GM10248 (cell line): ENCODE measurements at places on chromosomes 4 and X.

GRCh38 chr4:174870311-174870710 is 41.3 kb upstream of the GLRA3 start:
- no peak for DNase-seq

GRCh38 chrX:71184803-71185495 is 38.1 kb upstream of the GJB1 start:
- no peak for DNase-seq

DNA sequence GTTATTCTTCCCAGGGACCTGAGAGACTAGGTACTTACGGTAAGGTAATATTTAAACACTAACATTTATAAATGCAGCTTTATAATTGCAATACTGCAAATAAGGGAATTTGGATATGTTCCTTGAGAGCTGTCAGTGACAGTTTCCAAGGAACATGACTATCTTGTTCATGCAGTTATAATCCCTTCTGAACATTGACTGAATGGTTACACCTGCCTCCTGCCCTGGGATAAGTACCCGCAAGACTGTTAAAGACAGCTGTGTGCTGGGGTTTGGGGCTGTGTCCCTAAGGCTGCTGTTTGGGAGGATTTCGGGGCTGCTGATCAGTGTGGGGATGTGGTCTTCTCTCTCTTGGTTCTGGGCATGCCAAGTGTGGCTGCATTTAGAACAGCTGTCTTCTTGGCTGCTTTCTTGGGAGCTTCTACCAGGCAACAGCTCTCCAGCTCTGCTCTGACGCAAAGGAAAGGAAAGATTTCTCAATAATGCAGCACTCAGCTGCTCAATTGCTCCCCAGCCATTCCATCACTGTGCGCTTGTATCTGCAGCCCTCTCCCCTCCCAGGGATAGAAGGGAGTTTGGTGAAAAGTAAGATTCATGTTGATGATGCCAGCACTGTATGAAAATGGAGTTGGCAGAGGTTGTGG is 298.8 kb upstream of the TAPT1 start:
- DNase-seq = no peak

GRCh38 chr4:121720109-121720508 is 23.3 kb upstream of the ANXA5 start:
- no peak for DNase-seq

DNA sequence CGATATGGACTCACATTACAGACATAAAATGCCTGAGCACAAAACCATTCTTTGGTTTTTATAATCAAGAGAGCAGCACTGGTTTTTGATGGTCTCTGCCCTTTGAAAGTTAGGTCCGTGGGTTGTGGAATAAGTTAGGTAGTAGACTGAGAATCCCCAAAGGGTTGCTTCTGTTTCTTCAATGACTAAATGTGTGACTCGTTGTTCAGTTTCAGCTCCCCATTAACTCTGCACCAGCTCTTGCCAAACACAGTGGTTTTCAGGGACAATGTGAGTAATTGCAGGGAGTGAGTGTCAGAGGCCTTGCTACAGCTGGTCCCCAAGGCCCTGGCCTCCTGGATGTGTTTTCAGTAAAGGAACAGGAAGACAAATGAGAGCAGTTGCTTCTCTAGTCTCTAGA is 24.8 kb downstream of the SMIM20 start:
- peak; percentile 65 for DNase-seq

GRCh38 chr4:176453079-176453478 is 133.3 kb downstream of the SPCS3 start:
- DNase-seq = no peak

- no peak for DNase-seq
Observed at GRCh38 chr4:52091801-52092200, 40.7 kb downstream of the SPATA18 start.

DNA sequence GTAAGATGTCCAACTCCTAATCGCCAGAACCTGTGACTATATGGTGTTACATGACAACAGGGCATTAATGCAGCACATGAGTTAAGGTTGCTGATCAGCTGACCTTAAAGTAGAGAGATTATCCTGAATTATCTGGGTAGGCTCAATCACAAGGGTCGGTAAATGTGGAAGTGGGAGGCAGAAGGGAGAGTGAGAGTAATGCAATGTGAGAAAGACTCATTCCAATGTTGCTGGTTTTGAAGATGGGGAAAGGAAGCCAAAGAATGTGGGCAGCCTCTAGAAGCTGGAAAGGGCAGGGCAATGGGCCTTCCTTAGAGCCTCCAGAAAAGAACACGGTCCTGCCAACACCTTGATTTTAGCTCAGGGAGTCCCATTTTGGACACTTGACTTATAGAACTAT is 67.4 kb downstream of the STX18 start:
- DNase-seq = no peak

DNA sequence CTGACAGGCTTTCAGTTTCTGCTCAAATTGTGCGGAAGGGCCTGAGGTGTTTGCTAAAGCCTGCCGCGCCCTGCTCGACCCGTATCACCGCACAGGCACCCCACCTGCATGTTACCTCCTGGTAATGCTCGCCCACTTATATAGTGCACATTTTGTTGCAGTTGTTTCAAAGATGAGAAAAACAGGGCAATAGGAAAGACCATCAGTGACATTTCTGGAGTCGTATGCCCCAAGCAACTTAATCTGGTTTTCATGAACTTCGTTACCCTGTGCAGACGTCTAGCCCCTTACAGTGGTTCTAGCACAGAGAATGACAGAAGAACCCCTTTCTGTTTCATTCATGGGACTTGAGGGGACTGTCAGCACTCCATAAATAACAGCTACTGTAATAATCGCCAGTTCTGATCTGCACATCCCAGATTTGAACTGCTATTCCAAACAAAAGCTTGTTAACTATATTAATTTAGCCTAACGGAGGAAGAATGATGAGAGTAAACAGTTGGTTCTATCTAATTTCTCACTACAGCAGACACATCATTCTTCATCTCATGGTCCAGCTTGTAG is 940 bp upstream of the DCTD start:
- DNase-seq = no peak

DNA sequence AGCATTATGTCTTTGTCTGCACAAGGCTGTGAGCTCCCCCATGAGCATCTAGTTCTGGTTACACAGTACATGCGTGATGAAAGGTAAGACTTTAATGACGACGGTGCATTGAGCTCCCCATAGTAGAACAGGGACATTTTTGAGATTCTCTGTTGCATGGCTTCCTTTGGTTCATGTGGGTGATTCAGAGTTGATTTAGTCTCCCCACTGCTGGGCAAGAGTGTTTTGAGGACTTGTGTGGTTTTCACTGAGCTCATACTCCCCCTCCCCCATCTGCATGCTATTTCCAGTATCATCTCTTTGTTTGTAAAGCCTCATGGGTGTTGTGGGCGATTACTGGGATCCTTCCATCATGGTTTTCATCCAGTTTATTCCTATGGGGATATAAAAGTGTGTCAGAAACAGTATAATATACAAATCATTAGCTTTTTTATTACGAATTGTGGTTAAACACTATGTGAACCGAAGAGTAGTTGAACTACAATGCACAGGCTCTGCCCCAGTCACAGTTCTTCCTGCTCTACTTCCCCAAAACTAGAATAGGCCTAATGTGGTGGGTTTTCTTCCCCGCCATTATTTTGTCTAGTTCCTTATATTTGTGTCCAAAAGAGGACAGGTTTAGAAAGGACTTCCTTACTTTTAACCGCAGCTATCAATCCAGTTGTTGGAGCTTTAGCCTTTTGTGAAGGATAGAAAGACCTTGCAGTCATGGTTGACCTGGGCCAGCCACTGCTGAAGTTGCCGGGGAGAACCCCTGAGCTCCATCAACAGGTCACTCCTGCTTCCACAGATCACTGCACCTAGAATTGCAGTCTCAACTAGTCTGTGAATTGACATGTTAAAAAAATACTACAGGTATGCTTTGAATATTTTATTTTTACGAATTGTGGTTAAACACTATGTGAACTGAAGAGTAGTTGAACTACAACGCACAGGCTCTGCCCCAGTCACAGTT is 30.4 kb downstream of the KIT start:
- DNase-seq = no peak

- no peak for DNase-seq
Observed at GRCh38 chr4:54723820-54724219, 66.1 kb downstream of the KIT start.

DNA sequence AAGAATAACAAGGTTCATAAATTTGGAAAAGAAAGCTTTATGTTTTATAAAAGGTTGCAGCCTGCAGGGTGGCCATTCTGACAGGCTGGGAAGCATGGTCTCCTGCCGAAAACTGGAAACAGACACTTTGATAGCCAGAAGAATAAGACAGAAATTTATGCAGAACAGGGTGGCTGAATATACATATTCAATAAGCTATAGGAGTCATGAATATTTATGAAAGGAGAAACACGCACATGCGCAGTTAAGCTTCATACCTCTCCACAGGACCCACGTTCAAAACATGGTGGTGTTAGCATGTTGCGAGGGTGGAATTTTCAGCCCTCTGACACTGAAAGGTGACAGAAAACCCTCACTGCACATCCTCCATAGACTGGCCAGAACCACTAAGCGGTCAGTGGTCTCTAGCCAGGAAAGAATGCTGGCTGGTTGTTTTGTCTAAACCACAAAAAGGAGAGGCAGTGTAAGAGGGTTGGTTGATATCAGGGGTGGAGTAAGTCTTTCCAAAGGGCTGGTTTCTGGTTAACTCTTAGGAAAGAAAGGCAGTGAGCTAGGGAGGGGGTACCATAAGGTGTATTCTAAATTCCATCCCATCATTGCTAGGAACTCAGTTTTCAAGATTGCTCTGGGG is 58.2 kb downstream of the ANXA10 start:
- no peak for DNase-seq

DNA sequence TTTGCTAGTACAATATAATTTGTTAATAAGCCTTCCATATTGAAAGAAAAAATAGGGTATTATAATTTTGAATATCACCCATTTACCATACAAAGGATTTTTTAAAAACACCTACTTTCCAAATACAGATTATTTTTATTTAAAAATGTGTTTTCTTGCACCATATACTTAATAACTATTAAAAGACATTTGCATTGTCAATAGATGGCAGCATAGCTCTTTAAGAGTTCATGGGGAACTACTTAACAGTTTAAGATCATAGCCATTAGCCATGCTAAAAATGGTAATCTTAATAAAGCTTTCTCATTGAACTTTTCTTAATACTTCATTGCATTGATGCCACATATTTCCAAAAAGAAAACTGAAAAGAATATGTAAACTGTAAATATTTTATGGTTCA is 1995.9 kb downstream of the C4orf33 start:
- no peak for DNase-seq

DNA sequence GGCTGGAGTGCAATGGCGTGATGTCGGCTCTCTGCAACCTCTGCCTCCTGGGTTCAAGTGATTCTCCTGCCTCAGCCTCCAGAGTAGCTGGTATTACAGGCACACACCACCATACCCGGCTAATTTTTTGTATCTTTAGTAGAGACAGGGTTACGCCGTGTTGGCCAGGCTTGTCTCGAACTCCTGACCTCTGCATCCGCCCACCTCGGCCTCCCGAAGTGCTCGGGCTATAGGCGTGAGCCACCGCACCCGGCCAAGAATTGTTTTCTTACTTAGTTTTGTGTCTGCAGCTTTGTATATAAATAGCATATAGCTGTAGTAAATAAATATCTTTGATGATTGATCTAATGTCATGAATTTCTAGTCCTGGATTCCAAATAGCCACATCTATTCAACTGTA is 81.1 kb downstream of the IL1RAPL1 start:
- DNase-seq = no peak

- no peak for DNase-seq
Observed at GRCh38 chr4:155889031-155889793, 14.3 kb upstream of the TDO2 start.

GRCh38 chr4:771464-771863 is 54.5 kb downstream of the CPLX1 start:
- no peak for DNase-seq

GRCh38 chr4:128983771-128984485 is 109.4 kb downstream of the SCLT1 start:
- DNase-seq = no peak

GRCh38 chrX:519741-520140 is 110.8 kb upstream of the SHOX start:
- no peak for DNase-seq

DNA sequence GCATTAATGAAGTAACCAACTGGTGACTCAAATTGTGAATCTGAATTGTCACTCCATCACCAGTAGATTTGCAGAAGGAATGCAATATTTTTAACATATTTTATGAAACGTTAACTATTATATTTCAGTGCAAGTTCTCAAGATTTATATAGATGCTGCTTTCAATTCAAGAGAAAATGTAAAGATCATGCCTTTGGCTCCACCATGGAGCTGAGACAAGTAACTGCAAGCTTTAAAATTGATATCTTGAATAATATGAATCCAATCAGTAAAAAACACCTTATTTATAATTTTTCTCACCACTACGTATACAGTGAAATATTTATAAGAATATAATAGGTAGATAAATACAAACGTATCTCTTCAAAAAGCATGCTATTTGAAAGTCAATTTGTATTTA is 27.8 kb upstream of the GALNTL6 start:
- DNase-seq = no peak

DNA sequence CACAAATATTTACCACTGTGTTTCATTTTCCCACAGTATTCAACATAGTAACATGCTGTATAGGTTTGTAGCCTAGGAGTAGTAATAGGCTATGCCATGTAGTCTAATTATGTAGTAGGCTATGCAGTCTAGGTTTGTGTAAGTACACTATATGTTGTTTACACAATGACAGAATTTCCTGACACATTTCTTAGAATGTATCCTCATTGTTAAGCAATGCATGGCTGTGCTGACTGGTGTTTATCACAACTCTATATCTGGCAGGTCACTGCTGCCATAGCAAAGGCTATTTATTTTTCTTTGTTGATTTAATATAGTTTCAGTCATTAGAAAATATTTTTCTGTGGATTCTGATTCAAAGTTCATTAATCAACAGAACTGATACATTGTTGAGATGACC is 108.3 kb upstream of the TEX13A start:
- no peak for DNase-seq

DNA sequence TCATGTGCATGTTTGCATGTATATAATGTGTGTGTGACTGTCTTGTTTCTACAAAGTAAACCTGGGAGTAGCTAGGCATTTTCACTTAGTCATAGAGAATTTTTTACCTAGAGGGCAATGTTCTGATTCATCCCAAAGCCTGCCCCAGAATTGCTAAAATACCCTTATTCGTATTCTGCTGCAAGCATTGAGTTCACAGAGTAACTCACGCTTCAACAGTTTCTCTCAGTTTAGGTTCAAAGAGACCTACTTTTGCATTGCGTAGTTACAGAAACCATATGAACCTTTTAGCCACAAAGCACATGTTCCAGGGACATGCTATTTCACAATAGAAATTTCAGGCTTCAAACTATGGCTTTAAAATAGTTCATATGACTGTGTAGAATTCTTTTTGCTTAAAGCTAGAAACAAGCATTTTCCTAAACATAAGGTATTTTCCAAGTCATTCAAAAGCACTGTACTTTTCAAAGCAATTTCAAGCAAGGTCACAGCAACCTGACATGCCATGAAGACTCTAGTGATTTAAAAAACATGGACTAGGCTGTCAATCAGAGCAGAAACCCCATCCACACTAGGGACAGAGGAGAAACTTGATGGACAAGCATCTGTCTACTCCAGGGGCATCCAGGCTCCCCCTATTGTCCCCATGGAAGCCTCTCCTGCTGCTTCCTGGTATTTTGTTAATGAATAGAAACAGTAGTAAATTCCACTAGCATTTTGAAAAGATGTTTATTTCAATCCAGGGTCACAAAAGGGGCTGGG is 81.5 kb upstream of the MAPK10 start:
- peak; percentile 22 for DNase-seq
